CMK (cell line): ENCODE measurements at places on chromosomes 1 and 21.

DNA sequence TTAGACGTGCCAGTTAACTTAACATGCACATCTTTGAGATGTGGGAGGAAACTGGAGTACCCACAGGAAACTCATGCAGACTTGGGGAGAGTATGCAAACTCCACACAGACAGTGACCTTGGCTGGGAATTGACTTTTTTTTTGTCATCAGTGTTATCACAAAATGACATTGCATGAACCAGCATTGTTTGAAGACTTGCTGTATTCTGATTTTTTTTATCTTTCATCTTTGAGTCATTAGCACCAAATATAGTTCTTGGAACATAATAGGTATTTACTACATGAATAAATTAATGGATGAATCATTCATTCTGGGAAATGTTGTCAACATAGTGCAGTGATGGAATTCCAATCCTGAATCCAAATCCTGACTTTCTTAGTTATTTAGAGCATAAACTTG lies 77.0 kb downstream of the ATF6 start:
- DNase-seq, result peak; percentile 5

DNA sequence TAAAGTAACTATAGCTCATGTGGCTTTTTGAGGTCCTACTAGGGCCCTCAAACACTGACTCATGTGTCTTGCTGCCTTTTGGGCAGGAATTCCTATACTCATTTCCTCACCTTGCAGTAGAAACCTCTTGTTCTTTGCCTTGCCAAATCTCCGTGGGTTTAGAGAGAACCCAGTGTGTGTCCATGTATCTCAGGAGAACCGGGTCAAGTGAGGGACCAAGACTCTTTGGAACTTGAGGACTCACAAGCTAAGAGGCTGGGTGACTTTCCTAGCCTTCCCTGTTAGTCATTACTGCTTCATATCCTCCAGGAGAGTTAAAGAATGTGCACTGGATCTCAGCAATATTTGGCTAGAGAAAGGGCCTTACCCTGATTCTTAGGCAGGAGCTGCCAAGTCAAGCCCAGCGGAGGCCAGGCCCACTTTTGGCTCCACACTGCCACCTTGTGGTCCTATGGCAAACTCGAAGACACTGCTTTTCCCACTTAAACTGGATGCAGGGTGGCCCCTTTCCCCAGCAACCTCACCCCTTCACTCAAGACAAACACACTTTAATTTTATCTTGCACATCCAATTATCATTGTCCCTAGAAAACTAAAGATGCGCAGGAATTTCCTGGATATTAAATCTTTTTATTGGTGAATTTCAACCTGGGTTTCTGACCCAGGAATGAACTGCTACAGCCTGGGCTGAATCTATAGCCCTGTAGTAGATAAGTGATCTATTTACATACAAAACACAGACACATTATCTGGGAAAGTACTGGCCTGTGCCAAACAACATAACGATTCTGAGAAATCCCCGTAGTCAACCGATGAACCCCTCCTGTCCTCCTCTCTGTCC lies 10.6 kb downstream of the AVPR1B start:
- peak; percentile 60 for DNase-seq

DNA sequence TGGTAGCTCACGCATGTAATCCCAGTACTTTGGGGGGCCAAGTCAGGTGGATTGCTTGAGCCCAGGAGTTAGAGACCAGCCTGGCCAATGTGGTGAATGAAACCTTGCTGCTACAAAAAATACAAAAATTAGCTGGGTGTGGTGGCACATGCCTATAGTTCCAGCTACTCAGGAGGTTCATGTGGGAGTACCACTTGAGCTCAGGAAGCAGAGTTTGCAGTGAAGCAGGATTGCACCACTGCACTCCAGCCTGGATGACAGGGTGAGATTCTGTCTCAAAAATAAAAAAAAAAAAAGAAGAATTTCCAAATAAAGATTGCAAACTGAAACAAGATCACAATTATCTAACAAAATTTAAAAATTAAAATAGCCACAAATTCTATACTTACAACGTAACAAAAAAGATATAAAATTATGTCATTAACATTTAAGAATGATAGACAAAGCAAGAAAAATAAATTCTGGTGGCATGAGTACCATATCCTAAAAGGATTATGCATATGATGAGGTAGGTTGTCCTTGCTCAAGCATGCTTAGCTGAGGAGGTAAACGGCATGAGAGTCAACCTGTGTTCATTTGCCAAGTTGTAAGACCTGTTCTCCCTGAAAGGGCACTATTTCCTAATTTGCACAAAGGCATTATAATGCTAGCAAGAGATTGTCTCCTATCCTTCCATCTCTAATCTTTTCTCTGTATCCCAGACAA lies 20.2 kb downstream of the IPP start:
- DNase-seq, result no peak

- DNase-seq, result no peak
These were observed 118.1 kb upstream of the POGK start for GRCh38 chr1:166721145-166721544.
